Mesenteric fat pad (tissue), 1 donor: ENCODE measurements at places on chromosomes 1 and 21. TPM values are rescaled to one million over a fixed set of nuclear protein-coding genes. Genes with fewer than 3 reads are reported as not detected.
A peak's percentile ranks its signal among the peaks of the same experiment; 100 is the strongest.

GRCh38 chr1:29864431-29865022 is 628.2 kb downstream of the PTPRU start:
- DNase-seq: no peak

- no peak for DNase-seq
Observed at GRCh38 chr1:31507676-31508530, 68.4 kb upstream of the TINAGL1 start.

GRCh38 chr1:40665335-40666171 is at the start of gene RIMS3:
Gene RIMS3 (minus strand): TSS chr1:40665682. CDS start chr1:40641925, 23,757 bp downstream.
- peak; percentile 96 for DNase-seq

Gene FMO2
- total RNA-seq: 45.2 TPM
